Hepatic stellate cell (primary cell): ENCODE measurements at places on chromosomes 13 and 19.

GRCh38 chr19:14073925-14074838 is 1.6 kb downstream of the MISP3 start:
- no peak for DNase-seq

GRCh38 chr13:78228211-78228610 is 309.6 kb upstream of the EDNRB start:
- no peak for DNase-seq

GRCh38 chr13:66803013-66803807 is 426.9 kb downstream of the PCDH9 start:
- no peak for DNase-seq

DNA sequence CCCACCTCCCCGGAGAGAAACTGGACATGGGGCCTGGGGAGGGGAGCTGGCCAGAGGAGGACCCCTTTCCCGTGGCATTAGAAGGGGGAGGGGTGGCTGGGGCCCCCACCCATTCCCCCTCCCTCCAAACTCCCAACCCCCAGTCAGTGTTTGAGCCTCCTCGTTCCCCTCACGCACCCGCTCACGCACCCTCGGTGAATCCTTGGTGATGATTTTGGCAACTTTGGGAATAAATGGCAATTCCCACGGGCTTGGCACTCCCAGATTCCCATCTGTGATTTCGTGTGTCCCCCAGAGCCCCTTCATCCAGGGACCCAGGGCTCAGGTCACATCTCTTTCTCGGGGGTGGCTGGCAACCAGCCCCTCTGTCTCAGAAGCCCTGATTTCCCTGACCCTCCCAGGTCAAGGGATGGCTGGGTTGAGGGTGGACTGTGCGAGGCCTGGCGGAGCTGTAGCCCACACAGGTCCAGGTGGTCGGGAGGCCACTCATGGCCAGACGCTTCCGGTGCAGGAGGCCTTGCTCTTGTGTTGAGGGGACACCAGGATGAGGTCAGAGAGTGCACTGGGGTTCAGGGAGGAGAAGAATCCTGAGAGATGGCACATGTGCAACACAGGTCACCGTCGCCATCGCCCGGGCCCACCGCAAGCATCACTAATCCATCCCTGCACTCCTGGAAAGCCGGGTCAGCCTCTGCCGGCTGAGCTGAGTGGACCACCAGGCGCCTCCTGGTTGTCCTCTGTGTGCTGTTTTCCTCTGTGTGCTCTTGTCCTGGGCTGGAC is 20.7 kb downstream of the EPN1 start:
- DNase-seq: no peak

DNA sequence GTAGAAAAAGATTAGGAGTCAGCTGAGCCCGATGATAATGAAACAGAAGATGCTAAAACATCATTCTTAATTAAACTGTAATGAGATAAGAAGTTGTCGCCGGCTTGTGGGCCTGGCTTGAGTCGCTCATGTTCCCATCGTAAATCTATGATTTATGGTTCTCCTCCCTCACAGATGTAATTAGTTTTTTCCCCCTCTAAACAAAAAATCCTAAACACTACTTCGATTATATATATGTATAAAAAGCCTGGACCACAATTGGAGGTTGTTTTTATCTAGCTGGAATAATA is 151.3 kb downstream of the PTPRS start:
- DNase-seq: no peak

GRCh38 chr19:19821366-19821951 is at the start of gene ZNF506:
Gene ZNF506, minus strand, starts transcription at chr19:19821750. Its CDS starts 147 bp downstream, at chr19:19821603.
- DNase-seq: peak; percentile 95

DNA sequence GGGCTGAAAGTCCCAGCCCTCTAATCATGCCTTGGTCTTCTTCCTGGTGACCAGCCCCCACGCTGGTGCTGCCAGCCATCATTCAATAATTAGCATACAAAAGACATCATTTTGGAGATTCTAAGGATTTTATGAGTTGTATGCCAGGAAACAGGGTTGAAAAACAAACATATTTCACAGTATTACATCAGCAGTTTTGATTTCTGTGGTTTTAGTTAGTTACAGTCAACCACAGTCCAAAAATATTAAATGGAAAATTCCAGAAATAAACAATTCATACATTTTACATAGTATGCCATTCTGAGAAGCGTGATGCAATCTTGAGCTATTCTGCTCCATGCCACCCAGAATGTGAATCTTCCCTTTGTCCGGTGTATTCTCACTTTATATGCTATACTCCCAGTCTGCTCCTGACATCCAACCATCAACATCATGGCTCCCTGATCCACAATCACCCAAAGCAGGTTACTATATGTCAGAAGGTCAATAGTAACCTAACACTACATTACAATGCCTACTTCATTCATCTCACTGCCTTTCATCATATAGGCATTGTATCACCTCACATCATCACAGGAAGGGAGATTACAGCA is 49.2 kb downstream of the STOML3 start:
- no peak for DNase-seq

DNA sequence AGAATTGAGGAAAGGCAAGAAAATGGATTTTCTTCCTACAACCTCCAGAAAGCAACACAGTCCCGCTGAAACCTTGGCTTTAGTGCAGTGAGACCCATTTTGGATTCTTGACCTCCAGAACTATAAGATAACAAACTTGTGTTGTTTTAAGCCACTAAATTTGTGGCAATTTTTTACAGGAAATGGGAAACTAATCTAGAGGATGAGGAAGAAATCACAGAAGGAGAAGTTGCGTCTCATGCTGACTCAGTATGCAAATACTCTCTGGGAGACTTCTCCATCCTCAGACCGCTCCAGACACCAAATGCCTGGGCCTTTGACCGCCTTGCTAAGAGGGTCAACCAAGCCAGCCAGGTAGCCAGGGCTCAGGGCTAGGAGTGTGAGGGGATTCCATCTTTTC is 13.1 kb upstream of the CEACAM16 start:
- DNase-seq: peak; percentile 57

- DNase-seq: peak; percentile 50
Observed at GRCh38 chr19:12880551-12881171, 588 bp downstream of the DNASE2 start.

GRCh38 chr13:112573710-112574109 is 14.2 kb downstream of the TUBGCP3 start:
- DNase-seq: no peak

- no peak for DNase-seq
Observed at GRCh38 chr13:66154354-66154753, 1075.8 kb downstream of the PCDH9 start.

- DNase-seq: no peak
Observed at GRCh38 chr13:101178406-101178805, 237.9 kb downstream of the NALCN start.

GRCh38 chr13:33537026-33537425 is 251.5 kb upstream of the STARD13 start:
- no peak for DNase-seq

DNA sequence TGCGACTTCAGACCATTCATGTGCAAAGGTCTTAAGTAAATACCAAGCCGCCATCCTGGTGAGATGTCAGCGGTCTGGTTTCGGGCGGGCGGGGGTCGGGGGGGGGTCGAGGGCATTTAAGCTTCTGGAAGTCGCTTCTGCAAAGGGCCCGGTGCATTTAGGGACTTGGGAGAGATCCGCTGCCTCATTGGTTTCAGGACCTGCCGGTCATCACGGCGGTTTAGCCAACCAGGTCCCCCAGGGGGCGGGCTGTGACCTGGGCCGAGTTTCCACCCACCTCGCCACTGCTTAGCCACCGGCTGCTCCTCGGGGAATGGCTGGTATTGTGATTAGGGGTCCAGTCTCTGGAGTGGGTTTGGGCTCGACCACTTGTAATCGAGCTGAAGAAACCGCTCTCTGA is 7.8 kb downstream of the ANKLE1 start:
- DNase-seq: peak; percentile 99

GRCh38 chr13:27112006-27112405 is 59.6 kb downstream of the USP12 start:
- no peak for DNase-seq

DNA sequence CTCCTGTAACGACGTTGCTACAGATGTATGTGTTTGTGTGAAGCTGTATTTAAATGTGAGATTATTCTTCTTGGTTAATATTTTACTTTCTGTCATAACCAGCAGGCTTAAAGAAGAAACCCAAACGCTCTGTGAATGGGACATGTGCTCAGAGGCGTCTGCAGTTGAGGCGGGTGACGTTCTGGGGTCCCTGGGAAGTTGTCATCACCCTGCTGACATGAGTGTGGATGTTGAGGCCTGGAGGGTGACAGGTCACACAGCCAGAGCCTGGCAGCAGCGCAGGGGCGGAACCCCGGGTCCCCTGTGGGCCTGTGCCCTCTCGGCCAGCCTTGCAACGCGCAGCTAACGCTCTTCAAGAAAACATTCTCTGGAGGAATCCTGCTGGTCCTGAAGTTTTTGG is 16.6 kb downstream of the RASA3 start:
- DNase-seq: no peak
